ENCODE measurements at places on chromosomes 4 and X.

DNA sequence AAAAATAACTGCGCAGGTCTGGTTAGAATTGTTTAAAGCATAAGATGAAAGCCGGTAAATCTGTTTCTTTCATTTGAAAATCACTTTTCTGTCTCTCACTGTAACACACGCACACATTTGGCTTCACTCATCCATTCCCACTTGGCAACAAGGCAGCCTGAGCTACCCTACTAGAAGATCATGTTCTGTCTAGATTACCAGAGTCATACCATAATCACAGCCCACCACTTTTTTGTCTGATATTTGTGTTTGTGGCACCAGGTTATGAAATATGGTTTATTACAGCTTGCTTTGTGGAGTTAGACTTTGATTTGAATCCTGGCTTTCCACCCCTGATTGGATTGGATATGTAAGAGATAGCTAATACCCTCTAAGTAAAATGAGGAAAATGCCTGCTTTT lies 2.2 kb downstream of the USO1 start:
- DNase-seq = no peak

GRCh38 chr4:112704991-112705845 lies 68.3 kb downstream of the LARP7 start:
- no peak for DNase-seq

- no peak for DNase-seq
Observed at GRCh38 chr4:113888006-113888405, 91.4 kb downstream of the ARSJ start.

DNA sequence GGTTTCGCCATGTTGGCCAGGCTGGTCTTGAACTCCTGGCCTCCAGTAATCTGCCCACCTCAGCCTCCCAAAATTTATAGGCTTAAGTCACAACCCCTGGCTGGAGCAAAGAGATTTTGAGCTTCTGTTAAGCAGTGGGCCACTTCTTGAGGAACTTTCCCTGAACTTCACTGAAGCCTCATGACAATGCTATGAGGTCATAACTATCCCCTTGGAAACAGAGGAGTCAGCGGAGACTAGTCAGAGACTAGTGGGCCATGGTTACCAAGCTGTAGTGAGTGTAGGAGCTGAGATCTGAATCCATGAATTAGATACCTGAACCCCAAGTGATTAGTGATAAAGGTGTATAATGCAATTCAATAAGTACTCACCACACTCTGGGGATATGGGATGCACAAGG lies 145.1 kb upstream of the MSX1 start:
- no peak for DNase-seq

GRCh38 chr4:69731241-69731640 lies 29.2 kb downstream of the SULT1B1 start:
- no peak for DNase-seq

GRCh38 chr4:128793859-128794672 lies 15.4 kb upstream of the JADE1 start:
- no peak for DNase-seq

GRCh38 chr4:17072483-17072882 lies 174.0 kb upstream of the LDB2 start:
- no peak for DNase-seq

DNA sequence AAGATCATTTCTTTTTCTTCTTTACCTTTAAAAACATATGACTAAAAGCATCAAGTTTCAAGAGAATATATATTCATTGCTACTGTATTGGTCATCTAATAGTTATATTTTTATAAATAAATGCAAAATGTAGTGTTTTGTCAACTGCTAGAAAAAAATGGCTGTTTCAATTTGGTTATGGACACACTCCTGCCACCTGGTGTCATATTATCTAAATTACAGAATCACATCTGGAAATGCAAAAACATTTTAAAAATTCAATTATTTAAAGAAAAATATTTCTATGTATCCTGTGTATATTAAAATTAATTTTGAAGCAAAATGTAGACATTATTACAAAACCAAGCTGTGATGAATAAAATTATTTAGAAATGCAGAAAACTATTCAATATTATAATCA lies 329.4 kb upstream of the PCDH18 start:
- no peak for DNase-seq

DNA sequence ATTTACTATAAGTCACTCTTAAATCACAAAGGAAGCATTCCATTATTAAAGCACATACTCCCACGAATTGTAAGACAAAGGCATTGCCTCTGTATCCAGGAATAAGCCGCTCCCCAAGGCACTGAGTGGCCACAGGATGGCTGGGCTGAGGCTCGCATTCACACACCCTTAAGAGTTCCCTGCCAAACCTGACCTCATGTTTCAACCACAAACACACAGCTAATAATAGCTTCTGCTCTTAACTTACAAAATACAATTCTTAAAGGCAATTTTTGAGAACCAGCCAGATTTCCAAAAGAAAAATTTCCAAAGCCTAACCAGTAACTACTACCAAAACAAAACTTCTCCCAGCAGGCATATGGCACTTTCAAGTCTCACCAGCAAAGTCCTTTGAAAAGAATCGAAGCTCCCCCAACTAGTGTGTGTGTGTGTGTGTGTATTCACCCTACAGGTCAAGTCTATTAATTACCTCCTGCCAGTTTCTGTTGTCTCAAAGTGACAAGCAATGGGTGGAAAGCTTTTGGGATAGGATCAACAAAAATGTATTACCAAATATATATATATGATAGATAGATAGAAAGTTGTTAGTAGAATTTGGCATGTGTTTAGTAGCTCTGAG lies 36.0 kb downstream of the ARHGAP6 start:
- no peak for DNase-seq

GRCh38 chr4:13765539-13765938 lies 138.0 kb upstream of the BOD1L1 start:
- DNase-seq = no peak

DNA sequence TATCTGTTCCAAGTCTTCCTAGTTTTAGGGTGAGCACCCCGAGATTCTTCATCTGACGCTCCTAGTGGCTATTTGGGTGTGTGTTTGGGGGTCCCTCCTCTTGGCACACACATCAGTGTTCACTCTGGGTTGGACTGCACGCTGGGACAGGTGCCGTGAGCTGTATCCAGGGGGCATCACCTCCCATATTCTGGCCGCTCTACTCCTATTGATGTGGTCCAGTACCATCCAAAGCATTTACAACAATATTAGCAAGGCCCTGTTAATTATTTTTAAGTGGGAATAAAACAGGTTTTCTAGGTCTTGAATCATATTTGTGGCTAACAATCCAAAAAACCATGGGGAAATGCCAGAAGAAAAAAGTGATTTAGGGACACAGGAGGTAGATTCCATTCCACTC lies 26.4 kb downstream of the CYTL1 start:
- no peak for DNase-seq

GRCh38 chr4:122625156-122625555 lies 4.3 kb upstream of the IL21 start:
- no peak for DNase-seq

Measured in vagina (tissue), 2 donors.